ENCODE measurements at places on chromosomes 6 and 20. TPM values are rescaled to one million over a fixed set of nuclear protein-coding genes. Genes with fewer than 3 reads are reported as not detected.

Gene GINS1
- total RNA-seq, result 2.4 TPM

Gene FAXC
- total RNA-seq, result 1.0 TPM

Gene SLC22A7
- total RNA-seq, result not detected

Gene DUSP15
- 0.34 TPM for total RNA-seq

Gene VNN1
- total RNA-seq, result 0.50 TPM

Gene SLC22A16
- total RNA-seq, result not detected

Gene OR12D3
- total RNA-seq, result not detected

Gene DEF6
- 23.2 TPM for total RNA-seq

Gene DACT2
- total RNA-seq, result 0.34 TPM

Gene C20orf173
- total RNA-seq, result not detected

Gene PTPRK
- total RNA-seq, result 74.5 TPM

Gene ANGPT4
- total RNA-seq, result not detected

Gene SNX14
- 98.1 TPM for total RNA-seq

Gene TMEM14C
- 82.4 TPM for total RNA-seq

Gene CRISP3
- total RNA-seq, result 0.07 TPM

Gene TBXT
- total RNA-seq, result not detected

Gene APOM
- total RNA-seq, result 0.28 TPM

Gene NRSN1
- not detected for total RNA-seq

Gene STX11
- 0.68 TPM for total RNA-seq

Gene TTBK1
- not detected for total RNA-seq

Gene C6orf118
- not detected for total RNA-seq

Gene NMBR
- total RNA-seq, result under 0.01 TPM

Gene C4A
- 1.4 TPM for total RNA-seq

Gene ULBP2
- total RNA-seq, result 8.2 TPM

Gene TP53TG5
- not detected for total RNA-seq

Gene NKAPL
- total RNA-seq, result 1.9 TPM

Gene TGIF2
- 8.5 TPM for total RNA-seq

Gene ZBTB24
- total RNA-seq, result 8.2 TPM

Gene HLA-DRB5
- total RNA-seq, result not detected

Gene RNF182
- 0.07 TPM for total RNA-seq

Gene HAO1
- not detected for total RNA-seq

Gene WFDC11
- total RNA-seq, result not detected

Gene PCK1
- total RNA-seq, result not detected

Measured in nasal cavity respiratory epithelium epithelial cell of viscerocranial mucosa (primary cell).